ACHN (cell line): ENCODE measurements at places on chromosomes 6 and 20.
A peak's percentile ranks its signal among the peaks of the same experiment; 100 is the strongest.

GRCh38 chr20:4794846-4795245, 73.1 kb downstream of the PRND start:
- no peak for DNase-seq

DNA sequence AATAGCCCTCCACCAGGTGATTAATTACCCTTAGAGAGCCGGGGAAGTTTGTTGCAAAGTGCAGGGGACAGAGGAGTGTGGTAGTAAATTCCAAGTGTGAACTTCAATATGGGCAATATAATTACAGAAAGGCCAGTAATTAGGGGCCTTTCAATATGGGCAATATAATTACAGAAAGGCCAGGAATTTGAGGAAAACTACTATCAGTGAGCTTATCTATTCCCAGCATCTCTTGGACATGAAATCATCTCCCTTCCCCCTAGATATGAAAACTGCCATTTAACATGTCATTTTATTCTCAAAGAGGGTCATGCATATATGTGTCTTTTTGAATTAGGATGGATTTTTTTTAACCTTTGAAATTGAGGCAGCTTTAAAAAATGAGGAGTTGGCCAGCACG, 102.0 kb downstream of the FOXO3 start:
- DNase-seq, result no peak

DNA sequence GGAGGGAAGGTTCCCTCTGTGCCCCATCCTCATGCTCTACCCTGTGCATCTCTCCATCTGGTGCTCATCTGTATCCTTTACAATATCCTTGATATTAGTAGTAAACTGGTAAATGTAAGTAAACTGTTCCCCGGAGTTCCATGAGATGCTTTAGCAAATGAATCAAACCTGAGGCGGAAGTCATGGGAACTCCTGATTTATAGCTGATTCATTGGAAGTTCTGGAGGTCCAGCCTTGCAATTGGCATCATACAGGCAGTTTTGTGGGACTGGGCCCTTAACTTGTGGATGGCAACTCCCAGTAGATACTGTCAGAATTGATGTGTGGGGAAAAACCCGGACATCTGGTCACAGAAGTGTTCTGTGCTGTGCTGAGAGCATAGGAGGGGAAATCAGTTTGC, 11.2 kb upstream of the SLC22A2 start:
- DNase-seq, result no peak

- DNase-seq, result peak; percentile 14
These were observed 86.7 kb downstream of the GMDS start for GRCh38 chr6:2158596-2159271.

DNA sequence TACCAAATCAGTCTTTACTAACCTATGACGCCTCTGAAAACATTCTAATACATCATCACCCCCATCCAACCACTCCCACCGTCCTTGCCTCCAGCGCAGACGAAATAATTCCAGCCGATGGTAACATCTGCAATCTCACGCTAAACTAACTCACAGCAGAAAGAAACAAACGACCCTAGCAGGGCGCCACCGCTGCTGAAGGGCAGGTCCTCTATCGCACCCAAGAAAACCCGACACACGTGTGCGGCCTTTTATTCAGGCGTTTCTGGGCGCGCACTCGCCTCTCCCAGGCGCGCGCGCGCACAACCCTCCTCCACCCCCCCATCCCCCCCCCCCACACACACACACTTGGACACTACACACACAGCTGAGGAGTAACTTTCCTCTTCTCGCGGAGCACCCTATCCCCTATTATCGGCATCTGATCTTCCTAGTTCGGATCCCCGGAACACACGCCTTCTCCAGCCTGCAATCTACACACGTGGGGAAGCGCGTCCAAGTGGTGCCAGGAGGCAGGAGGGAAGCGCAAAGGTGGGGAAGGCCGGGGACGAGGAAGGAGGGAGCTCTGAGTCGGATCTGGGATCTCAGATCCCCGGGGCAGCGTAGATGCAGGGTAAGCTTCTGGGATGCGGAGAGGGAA, 1.4 kb downstream of the GFOD1 start:
- peak; percentile 38 for DNase-seq

GRCh38 chr6:53985366-53985765, 125.9 kb upstream of the MLIP start:
- DNase-seq, result no peak

GRCh38 chr6:156904176-156904967, 127.2 kb downstream of the ARID1B start:
- DNase-seq, result no peak

- no peak for DNase-seq
These were observed 11.1 kb downstream of the EDEM2 start for GRCh38 chr20:35135867-35136586.

GRCh38 chr20:6769903-6770785, 2.7 kb downstream of the BMP2 start:
- peak; percentile 4 for DNase-seq

DNA sequence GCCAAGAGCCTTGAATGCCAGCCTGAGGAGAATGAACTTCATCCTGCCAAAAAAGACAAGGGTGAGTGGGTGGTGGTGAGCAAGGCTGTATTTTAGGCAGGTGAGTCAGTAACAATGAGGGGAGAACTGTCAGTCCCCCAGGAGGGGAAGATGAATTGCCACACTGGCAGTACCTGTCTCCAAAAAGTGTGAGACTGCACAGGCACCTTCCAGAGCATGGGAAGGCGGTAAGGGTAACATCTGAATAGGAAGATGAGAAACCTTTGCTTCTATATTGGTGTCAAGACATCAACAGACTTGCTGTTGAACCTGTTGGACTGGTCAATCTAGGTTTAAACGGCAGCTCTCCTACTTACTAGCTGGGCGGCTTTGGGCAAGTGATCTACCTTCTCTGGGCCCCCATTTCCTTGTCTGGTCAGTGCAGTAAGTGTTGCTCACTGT, 30.9 kb downstream of the STK35 start:
- no peak for DNase-seq

- peak; percentile 57 for DNase-seq
These were observed 28.3 kb downstream of the MRS2 start for GRCh38 chr6:24431045-24431451.

DNA sequence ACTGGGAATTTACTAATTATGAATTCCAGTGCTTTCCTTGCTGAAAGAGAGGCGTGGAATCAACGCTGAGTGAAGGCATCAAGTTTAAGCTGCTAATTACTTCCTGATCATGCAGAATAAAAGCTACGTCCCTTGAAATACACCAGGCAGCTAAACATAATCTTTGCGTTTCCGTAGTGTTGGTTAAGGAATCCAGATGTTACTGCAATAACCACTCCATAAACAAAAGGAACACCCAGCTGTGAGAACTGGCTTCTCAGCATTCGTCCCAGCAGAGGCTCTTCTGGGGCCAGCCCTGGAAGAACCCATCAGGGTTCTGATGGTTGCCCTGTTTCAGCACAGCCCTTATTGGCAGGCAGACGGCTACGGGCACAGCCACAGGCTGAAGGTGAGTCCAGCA, 111.4 kb downstream of the CDH26 start:
- DNase-seq, result no peak

DNA sequence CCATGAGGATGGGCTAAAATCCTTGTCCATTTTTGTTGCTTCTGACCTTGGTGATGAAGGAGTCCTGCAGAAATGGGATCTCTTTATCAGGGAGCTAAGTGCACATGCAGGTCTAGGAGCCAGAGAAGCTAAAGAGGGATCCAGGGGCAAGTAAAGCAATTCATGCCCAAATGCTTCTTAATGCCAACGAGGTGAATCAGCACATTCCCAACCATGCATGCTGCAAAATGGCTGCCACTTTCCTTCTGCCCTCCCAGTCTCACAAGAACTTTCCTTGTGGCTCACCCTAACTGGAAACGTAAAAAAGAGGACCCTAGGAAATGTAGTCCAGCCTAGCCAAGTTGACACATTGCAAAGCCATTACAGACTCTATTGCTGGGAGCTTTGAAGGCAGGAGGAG, 298.4 kb downstream of the MAFB start:
- peak; percentile 16 for DNase-seq

GRCh38 chr6:106648651-106649308, 19.4 kb downstream of the QRSL1 start:
- DNase-seq, result no peak

DNA sequence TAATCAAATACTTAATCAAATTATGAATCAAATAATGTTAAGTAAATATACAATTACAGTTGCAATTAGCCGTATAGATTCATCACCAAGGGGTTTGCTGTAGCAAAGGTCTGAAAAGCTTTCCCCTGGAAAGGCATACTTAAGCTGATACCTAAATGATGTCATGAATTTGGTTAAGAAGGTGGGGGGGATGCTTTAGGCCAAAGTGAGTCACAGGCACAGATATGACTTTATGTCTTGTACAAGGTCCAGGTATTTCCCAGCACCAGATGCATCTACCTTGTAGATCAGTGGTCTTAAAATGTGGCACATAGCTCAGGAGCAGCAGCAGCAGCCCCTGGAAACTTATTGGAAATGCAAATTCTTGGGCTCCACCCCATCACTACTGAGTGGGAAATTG, 557.3 kb upstream of the CDH4 start:
- DNase-seq, result no peak

DNA sequence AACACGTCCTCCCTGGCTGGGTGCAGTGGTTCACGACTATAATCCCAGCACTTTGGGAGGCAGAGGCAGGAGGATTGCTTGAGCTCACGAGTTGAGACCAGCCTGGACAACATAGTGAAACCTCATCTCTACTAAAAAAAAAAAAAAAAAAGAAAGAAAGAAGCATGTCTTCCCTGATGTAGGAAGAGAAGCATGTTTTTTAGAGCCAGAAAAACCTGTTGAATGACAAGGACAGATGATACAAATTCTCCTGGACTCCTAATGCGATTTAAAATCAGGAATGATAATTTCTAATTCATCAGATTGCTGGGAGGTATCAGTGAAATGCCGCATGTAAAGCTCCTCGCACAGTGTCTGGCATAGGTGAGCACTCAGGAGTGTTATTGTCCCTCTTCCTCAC, 23.7 kb upstream of the SEC63 start:
- no peak for DNase-seq

DNA sequence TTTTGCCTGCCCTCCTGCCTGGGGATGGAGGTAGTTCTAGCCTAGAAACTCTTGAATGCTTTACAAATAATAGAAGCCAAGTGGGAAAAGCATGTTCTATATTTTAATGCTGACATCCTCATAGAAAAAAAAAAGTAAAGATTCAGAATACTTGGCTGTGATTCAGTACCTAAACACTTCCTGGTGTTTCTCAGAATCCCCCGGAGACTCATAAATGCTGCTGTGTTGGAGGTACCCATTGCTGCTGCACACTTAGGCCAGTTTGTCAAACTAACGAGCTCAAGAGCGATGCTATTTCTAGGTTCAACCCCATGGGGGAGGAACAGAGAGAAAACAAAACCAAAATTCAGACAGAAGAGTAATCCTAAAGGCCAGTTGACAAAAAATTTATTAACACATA, 38.8 kb upstream of the ZFP64 start:
- no peak for DNase-seq

- DNase-seq, result peak; percentile 33
These were observed 243.7 kb downstream of the UTRN start for GRCh38 chr6:144528743-144529425.

GRCh38 chr6:2938004-2938631, 33.2 kb downstream of the SERPINB6 start:
- DNase-seq, result no peak

- DNase-seq, result no peak
These were observed 52.2 kb downstream of the EYA2 start for GRCh38 chr20:46946796-46947195.

DNA sequence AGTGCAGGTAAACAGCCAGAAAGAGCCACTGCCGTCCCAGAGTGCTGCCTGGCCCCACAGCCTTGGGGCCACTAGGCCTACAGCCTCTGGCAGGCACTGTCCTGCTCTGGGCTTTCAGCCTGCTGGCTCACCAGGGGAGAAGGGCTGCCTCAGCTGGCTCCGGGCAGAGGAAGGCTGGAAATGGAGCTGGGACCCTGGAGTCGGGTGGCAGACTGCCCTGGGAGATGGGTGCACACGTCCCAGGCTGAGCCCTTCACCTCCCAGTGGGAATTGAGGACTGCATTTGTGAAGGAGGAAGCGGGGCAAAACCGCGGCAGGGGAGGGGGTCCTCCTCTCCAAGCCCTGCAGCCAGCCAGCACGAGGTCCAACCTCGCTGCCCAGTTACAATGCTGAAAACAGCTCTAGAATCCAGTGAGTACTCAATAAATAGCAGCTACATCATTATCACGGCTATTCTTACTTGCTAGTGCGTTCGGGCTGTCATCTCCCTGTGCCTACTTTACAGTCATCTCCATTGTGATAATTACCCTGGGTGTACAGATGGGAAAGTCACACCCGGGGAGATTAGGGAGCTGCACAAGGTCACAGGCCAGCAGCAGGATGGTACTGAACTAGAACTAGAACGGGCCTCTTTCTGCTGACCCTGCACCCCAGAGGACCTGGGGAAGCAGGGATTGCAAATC, 13.1 kb downstream of the ACSS1 start:
- no peak for DNase-seq

GRCh38 chr6:33984466-33985312, 161.2 kb downstream of the GRM4 start:
- DNase-seq, result no peak

- no peak for DNase-seq
These were observed 12.2 kb upstream of the ANKEF1 start for GRCh38 chr20:10022625-10023024.

DNA sequence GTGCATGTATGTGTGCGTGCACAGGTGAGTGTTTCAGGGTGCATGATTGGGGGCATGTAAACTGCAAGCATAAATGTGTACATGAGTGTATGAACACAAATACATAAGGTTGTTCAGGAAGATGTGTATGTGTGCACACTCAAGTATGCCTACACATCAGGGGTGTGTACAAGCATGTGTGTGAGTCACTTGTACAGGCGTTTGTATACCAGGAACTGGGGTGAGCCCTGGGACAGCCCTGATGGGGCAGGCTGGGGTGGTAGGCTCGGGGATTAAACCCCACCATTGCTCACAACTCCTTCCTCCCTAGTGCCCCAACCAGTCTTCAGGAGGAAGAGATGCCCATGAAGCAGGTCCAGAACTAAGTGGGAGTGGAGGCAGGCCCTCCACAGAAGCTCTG, 4.3 kb downstream of the CRIP3 start:
- no peak for DNase-seq

- DNase-seq, result no peak
These were observed 71.4 kb upstream of the SCAF8 start for GRCh38 chr6:154661768-154662167.

DNA sequence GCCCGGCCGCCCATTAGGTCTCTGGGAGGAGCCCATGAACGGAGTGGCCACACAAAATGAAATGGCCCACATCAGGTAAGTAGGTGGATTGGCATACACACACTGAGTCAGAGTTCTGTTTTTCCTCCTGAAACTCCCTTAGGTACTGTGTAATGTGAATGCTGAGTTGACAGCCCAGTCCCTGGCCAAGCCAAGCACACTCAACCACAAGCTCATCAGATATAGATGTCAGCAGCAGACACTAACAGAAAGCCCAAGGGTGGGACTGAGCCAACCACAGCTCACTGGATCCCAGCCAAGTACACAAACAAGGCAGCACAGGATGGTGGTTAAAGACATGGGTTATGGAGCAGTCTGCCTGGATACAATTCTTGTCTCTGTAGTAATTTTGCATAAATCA, 403.4 kb downstream of the GJA1 start:
- no peak for DNase-seq

DNA sequence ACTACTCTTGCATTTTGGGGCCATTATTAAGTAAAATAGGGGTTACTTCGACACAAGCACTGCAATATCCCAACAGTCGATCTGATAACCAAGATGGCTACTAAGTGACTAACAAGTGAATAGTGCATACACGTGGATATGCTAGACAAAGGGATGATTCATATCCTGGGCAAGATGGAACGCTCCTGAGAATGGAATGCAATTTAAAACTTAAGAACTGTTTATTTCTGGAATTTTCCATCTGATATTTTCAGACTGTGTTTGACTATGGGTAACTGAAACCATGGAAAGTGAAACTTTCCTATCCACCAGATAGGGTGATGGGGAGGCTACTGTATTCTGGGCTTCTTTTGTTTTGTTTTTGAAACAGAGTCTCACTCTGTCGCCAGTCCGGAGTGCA, 66.5 kb downstream of the ILRUN start:
- DNase-seq, result peak; percentile 37
